ENCODE measurements at places on chromosomes 1 and 21.

DNA sequence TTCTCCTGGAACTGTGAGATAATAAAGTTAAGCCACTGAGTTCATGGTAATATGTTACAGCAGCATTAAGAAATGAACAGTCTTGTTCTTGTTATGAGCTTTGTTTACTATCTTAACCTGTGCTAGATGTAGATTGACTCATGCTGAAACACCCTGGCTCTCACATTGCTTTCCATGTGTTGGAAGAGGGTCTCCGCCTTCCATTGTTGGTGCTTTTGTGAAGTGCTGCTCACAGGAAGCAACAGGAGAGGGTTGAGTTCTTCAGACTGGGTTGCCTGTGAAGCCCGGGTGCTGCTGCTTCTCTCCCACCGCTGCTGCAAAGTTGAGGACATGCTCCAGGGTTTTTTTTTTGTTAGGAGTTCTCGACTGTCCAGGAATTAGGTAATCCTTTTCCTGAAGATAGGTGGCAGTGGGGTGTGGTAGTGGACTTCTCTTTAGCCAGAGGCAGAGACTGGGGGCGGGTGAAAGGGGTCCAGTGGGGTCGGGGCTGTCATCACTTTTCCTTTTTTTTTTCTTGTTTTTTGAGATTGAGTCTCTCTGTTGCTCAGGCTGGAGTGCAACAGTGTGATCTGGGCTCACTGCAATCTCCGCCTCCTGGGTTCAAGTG is 28.7 kb upstream of the HMGN1 start:
- no peak for DNase-seq

DNA sequence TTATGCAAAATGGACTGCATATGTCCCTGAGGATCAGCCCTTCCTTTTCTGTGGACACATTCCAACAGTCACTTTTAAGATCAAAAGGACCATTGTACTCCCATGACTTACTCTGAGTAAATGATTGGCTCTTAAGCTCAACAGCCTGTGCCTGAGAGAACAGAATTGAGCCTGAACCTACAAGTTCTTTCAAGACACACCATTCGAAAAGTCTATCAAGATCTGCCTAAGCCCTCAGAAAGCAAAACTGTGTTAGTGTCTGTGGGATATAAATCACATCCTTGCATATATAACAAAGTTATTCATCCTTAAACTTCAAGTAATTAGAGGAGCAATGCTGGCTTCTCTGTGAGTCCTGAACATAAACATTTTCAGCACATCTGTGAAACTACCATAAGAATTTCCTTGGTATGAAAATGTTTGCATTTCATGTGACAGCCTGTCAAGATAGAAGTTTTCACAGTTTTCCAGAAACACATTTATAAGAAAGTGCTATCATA is 41.6 kb downstream of the PCNX2 start:
- no peak for DNase-seq

GRCh38 chr21:27572696-27573095 is 605.8 kb upstream of the ADAMTS5 start:
- DNase-seq: no peak

GRCh38 chr1:26493267-26493666 is 21.0 kb downstream of the HMGN2 start:
- DNase-seq: no peak

Data from stimulated activated CD8-positive, alpha-beta memory T cell treated with anti-CD3 and anti-CD28 coated beads, Interleukin-15, amount 100 ng/mL, for 24 hours (primary cell).